ENCODE measurements at places on chromosomes 3 and 15.

- DNase-seq: no peak
These were observed 152.8 kb downstream of the RBPMS2 start for GRCh38 chr15:64622410-64623260.

- no peak for DNase-seq
These were observed 129.9 kb upstream of the HES1 start for GRCh38 chr3:194005930-194006501.

- DNase-seq: no peak
These were observed 32.9 kb downstream of the PSTPIP1 start for GRCh38 chr15:77027697-77028450.

- no peak for DNase-seq
These were observed 7.6 kb downstream of the CORO2B start for GRCh38 chr15:68586274-68586961.

- no peak for DNase-seq
These were observed 99.2 kb upstream of the NUDT16 start for GRCh38 chr3:131282379-131282778.

DNA sequence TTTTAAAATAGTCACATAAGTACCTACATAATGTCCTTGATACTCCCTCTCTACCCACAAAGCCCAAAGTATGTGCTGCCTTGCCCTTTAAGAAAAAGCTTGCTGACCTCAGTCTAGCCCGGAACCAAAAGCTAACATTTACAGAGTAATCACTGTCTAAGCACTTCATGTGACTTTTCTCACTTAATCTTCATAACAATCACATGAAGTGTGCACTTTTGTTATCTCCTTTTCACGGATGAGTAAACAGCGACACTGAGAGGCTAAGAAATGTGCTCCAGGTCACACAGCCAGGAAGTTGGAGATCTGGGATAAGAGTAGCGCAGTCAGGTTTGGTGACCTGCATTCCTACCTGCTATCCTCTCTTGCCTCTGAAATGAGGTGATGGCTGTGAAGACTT, 194.0 kb downstream of the ITPR1 start:
- no peak for DNase-seq

GRCh38 chr3:22585504-22585903, 617.6 kb upstream of the UBE2E2 start:
- no peak for DNase-seq

GRCh38 chr3:101259485-101260341, 60.7 kb downstream of the IMPG2 start:
- no peak for DNase-seq

- DNase-seq: no peak
These were observed 369 bp upstream of the U2SURP start for GRCh38 chr3:143001034-143001368.

DNA sequence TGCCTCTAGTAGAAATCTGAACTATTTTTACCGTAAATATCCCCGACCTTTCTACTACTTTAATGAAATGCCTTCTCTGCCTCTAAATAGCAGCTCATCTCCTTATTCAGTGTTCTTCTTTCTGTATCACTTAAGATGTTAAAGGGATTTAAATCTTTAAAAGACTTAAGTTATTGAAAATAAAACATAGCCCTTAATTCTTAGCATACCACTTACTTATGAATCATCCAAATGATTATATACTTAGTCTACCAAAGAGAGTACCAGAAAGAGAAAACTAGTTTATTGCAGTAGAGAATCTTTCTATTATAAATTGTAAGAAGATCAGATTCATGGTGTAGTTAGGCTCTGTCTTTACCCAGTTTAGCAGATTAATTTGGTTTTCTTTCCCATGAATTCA, 802.0 kb downstream of the TBL1XR1 start:
- DNase-seq: no peak

DNA sequence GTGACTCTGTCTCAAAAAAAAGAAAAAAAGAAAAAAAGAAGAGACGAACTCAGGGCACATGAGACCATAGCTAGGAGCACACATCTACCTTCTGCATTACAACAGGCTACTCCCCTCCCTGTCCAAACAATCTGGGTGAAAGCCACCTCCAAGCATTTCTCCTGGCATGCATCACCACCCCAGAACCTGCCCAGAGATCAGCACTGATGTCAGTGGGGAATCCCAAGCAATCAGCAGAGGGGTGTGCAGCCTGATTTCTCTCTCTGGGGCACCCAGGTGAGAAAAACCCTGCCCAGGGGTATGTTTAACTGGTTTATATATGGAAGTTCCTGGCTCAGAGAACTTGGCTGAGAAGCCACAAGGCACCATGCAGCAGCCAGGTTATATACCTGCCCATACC, 59.4 kb downstream of the CDC25A start:
- no peak for DNase-seq

GRCh38 chr3:16118396-16118795, 56.1 kb upstream of the GALNT15 start:
- no peak for DNase-seq

DNA sequence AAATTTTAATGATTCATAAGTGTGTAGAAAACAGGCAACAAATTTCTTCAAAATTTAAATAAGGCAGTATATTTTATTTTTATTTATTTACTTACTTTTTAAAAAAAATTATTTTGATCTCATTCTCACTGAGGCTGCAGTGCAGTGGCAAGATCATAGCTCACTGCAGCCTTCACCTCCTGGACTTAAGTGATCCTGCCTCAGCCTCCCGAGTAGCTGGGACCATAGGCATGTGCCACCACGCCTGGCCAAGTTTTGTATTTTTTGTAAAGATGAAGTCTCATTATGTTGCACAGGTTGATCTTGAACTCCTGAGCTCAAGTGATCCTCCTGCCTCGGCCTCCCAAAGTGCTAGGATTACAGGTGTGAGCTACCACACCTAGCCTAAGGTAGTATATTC, 61.2 kb upstream of the XRN1 start:
- no peak for DNase-seq

DNA sequence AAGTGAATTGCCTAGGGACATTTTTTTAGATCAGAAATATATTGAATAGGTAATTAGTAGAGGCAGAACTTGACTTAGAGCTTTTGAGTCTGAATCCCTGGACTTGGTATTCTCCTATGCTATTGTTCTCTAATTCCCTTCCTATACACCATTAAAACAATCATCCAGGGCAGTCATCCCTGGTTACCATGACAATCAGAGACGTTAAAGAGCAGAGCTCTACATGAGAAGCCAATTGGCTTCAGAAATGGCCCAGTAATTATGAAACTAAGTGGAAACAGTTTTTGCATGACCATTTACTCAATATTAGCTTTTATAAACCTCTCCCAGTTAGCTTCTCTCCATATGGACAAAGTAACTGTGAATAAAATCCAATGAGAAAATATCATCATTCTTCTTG, 182.1 kb upstream of the TP63 start:
- no peak for DNase-seq
